Aorta (tissue), 5 donors: ENCODE measurements at places on chromosomes 4 and X. TPM values are rescaled to one million over a fixed set of nuclear protein-coding genes. Genes with fewer than 3 reads are reported as not detected.

NUDT10 gene
- 2.1 TPM for polyA plus RNA-seq

CFAP99 gene
- not detected for polyA plus RNA-seq

PPP1R2C gene
- polyA plus RNA-seq = not detected

DCAF12L2 gene
- polyA plus RNA-seq = not detected

ENAM gene
- not detected for polyA plus RNA-seq

RBM41 gene
- 5.6 TPM for polyA plus RNA-seq

- peak; percentile 92 for DNase-seq
- H3K36me3 ChIP-seq = no peaks in the 10 kb centered on the region
- peaks cover 7% of the 10 kb centered on the region for H3K4me1 ChIP-seq
- H3K4me3 ChIP-seq = no peak overlapping the region
- peak overlapping the region; percentile 94 for H3K27ac ChIP-seq
- no peaks in the 10 kb centered on the region for H3K27me3 ChIP-seq
These were observed 293.1 kb downstream of the CAMK2D start for GRCh38 chr4:113468165-113469022.

DNA sequence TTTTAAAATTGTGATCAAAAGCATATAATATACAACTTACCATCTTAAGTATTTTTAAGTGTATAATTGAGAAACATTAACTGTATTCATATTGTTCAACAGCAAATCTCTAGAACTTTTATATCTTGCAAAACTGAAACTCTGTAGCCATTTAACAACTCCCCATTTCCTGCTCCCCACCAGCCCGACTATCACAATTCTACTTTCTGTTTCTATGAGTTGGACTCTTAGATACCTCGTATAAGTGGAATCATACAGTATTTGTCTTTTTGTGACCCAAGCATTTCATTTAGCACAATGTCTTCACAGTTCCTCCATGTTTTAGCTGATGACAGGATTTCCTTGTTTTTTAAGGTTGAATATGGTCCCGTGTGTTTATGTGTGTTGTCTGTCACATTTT lies 106.0 kb downstream of the LRBA start:
- H3K27ac ChIP-seq = no peak overlapping the region
- no peaks in the 10 kb centered on the region for H3K4me1 ChIP-seq
- H3K36me3 ChIP-seq = no peaks in the 10 kb centered on the region
- no peak overlapping the region for H3K4me3 ChIP-seq
- no peaks in the 10 kb centered on the region for H3K27me3 ChIP-seq

GRCh38 chrX:38221391-38221929 lies 789 bp upstream of the SRPX start:
- H3K36me3 ChIP-seq = no peaks in the 10 kb centered on the region
- no peak overlapping the region for H3K4me3 ChIP-seq
- no peak overlapping the region for H3K27ac ChIP-seq
- no peaks in the 10 kb centered on the region for H3K4me1 ChIP-seq
- no peaks in the 10 kb centered on the region for H3K27me3 ChIP-seq
- DNase-seq = no peak

- no peak overlapping the region for H3K27ac ChIP-seq
- no peaks in the 10 kb centered on the region for H3K4me1 ChIP-seq
- no peak overlapping the region for H3K4me3 ChIP-seq
- no peaks in the 10 kb centered on the region for H3K27me3 ChIP-seq
- no peaks in the 10 kb centered on the region for H3K36me3 ChIP-seq
These were observed 3.5 kb downstream of the IBSP start for GRCh38 chr4:87802858-87803257.

- no peak overlapping the region for H3K27ac ChIP-seq
- DNase-seq = no peak
- H3K4me1 ChIP-seq = no peaks in the 10 kb centered on the region
- no peak overlapping the region for H3K4me3 ChIP-seq
These were observed 7.4 kb downstream of the DOK7 start for GRCh38 chr4:3470244-3471097.

DNA sequence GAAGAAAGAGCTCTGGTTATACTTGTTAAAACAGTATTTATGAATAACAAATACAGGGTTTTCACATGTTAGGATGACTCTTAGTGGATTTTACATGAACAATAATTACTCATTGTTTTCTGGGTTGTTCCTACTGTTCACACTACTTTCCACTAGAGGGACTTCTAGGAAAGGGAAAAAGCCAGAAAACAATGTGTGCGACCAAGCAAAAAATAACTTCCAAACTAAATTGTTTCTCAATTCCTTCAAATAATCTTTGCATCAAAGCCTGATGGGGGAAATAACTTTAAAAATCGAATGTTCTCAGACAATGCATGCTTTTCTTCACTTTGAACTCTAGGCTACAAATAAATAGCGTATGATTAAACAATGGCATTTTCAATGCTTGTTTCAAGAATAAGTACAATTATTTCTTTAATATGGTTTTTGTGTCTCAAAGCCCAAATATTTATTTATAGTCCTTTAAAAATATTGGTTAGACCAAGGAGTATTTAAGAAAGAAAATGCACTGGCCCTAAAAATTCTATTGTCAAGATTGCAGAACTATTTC lies 72.1 kb upstream of the ETNPPL start:
- DNase-seq = no peak
- H3K27ac ChIP-seq = no peak overlapping the region
- no peaks in the 10 kb centered on the region for H3K27me3 ChIP-seq

DNA sequence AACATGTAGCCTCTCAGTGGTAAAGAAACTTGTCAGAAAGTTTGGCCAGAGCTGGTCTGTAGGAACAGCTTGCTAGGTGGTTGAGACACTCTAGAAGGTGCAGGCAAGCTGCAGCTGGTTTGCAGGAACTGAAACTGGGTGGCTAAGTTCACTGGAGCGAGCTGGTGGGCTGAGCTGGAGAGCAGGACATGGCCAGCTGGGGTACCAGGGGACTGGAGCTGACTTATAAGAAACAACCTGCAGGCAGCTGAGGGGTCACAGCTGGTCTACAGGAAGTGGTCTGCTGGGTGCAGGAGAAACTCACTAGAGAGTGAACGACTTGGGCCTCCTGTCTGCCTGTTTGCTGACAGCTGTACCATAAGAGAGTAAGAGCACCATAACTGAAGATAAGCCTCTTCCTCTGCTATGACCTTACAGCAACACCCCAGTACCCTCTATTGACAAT lies 157.1 kb upstream of the LNX1 start:
- no peak overlapping the region for H3K4me3 ChIP-seq
- H3K4me1 ChIP-seq = no peaks in the 10 kb centered on the region
- H3K36me3 ChIP-seq = no peaks in the 10 kb centered on the region
- no peak for DNase-seq
- no peaks in the 10 kb centered on the region for H3K27me3 ChIP-seq

- no peaks in the 10 kb centered on the region for H3K27me3 ChIP-seq
- no peaks in the 10 kb centered on the region for H3K36me3 ChIP-seq
- H3K4me1 ChIP-seq = no peaks in the 10 kb centered on the region
- H3K4me3 ChIP-seq = no peak overlapping the region
- no peak for DNase-seq
These were observed 275.5 kb downstream of the CFAP299 start for GRCh38 chr4:80610845-80611677.

GRCh38 chr4:188551156-188551555 lies 411.9 kb downstream of the TRIML1 start:
- no peaks in the 10 kb centered on the region for H3K27me3 ChIP-seq
- H3K4me3 ChIP-seq = no peak overlapping the region
- no peak overlapping the region for H3K27ac ChIP-seq
- DNase-seq = no peak
- no peaks in the 10 kb centered on the region for H3K4me1 ChIP-seq

- H3K27ac ChIP-seq = no peak overlapping the region
- H3K36me3 ChIP-seq = no peaks in the 10 kb centered on the region
- H3K4me3 ChIP-seq = no peak overlapping the region
- DNase-seq = no peak
- no peaks in the 10 kb centered on the region for H3K27me3 ChIP-seq
- H3K4me1 ChIP-seq = no peaks in the 10 kb centered on the region
These were observed 65.2 kb downstream of the SLC4A4 start for GRCh38 chr4:71404049-71404448.

- DNase-seq = no peak
- H3K4me1 ChIP-seq = peaks cover 2% of the 10 kb centered on the region
- no peak overlapping the region for H3K27ac ChIP-seq
- H3K4me3 ChIP-seq = no peak overlapping the region
- H3K36me3 ChIP-seq = no peaks in the 10 kb centered on the region
- H3K27me3 ChIP-seq = no peaks in the 10 kb centered on the region
These were observed 120.4 kb downstream of the PCDH7 start for GRCh38 chr4:30840571-30840970.

DNA sequence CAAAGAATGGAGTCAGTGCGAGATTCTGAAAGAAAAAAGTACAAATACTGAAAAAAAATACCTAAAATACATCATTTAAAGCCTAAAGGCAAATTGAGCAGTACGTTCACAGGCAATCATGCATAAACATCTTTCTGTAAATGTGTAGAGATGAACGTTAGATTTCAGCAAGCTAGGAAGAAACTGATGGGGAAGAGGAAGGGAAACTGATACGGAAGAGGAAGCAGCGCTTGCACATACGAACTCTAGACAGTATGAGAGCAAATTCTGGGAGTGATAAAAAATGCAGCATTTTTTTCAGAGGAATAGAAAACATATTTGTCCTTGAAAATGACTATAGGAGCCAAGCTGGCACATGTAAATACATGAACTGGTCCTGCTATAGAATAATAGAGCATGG lies 9.4 kb downstream of the ANKRD50 start:
- DNase-seq = no peak
- H3K27ac ChIP-seq = no peak overlapping the region
- H3K4me1 ChIP-seq = no peaks in the 10 kb centered on the region
- no peaks in the 10 kb centered on the region for H3K36me3 ChIP-seq
- H3K27me3 ChIP-seq = no peaks in the 10 kb centered on the region
- H3K4me3 ChIP-seq = no peak overlapping the region

DNA sequence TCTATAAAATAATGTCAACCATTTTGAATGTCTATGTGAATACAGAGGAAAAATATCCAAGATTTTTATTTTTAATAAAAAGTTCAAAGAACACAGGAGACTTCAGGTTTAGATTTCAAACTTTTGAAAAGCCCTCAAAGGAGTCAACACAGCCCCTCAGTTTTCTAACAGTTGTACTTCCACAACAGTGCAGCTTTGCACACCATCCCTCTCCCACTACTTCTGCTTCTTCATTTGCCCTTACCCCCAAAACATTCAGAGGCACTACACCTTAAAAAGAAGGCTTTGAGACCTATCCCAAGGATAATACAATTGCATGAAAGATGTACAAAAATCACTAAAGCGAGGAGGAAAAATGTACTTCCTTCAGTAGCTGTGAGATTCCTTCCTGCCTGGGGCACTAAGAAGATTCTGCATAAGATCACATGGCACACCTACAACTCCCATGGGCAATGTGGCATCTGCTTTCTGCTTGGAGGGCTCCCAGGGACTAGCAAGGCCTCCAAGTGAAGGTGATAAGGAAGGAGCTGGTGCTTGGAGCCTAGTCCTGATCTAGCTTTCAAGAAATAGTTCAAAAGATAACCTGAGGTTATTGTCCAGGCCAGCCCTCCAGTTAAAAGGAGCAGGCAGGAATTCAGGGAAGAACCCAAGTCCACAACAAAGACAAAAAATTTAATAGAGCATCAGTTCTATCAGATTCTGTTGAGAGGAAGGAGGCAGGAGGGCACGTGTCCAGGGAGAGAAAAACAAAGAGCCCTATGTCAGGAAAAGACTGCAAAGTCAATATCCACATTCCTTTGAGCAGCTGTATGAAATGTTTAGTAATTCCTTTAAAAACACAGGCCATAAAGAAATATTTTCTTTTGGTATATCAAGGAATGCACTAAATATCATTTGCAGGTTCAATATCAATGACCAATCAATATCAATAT lies 19.1 kb downstream of the ARAP2 start:
- H3K4me3 ChIP-seq = no peak overlapping the region
- H3K4me1 ChIP-seq = no peaks in the 10 kb centered on the region
- H3K27ac ChIP-seq = no peak overlapping the region
- H3K27me3 ChIP-seq = no peaks in the 10 kb centered on the region
- H3K36me3 ChIP-seq = no peaks in the 10 kb centered on the region
- DNase-seq = no peak

- H3K36me3 ChIP-seq = peaks cover 1% of the 10 kb centered on the region
- DNase-seq = no peak
- peak overlapping the region; percentile 73 for H3K27ac ChIP-seq
- H3K27me3 ChIP-seq = no peaks in the 10 kb centered on the region
These were observed 94.4 kb downstream of the ARHGAP10 start for GRCh38 chr4:147826288-147826646.

- peaks cover 11% of the 10 kb centered on the region for H3K36me3 ChIP-seq
- H3K27ac ChIP-seq = no peak overlapping the region
- no peaks in the 10 kb centered on the region for H3K4me1 ChIP-seq
- no peak for DNase-seq
- no peak overlapping the region for H3K4me3 ChIP-seq
These were observed 29.9 kb downstream of the BOD1L1 start for GRCh38 chr4:13597604-13598003.

DNA sequence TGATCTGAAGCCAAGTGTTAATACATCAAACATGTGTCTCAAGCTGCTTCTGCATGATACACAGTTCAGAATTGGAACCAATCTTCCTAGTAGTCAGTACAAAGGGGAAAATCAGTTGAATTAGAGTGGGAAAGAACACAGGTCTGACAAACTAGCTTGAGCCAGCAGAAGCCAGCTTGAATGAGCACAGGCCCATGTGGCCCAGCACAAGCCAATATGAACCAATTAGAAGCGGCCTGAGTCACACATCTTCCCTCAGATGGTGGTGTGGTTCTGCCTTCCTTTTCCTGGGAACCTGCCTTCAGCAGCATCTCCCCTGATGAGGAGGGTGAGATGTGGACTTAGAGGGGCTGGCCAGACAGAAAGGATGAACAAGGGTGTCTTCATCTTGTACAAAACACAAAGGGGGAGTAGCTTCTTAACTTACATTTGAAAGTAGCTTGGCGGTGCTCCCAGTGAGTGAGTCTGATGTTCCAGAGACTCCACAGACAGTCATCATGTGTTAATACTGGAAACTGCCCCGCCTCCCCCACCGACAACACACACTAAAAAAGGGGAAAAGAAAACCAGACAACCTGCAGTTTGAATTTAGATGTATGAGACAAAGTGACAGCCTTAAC lies 72.0 kb downstream of the FRMPD4 start:
- H3K27ac ChIP-seq = no peak overlapping the region
- peak; percentile 51 for DNase-seq
- H3K4me1 ChIP-seq = no peaks in the 10 kb centered on the region
- no peaks in the 10 kb centered on the region for H3K36me3 ChIP-seq

GRCh38 chr4:76447393-76447851 lies 12.4 kb downstream of the SHROOM3 start:
- H3K4me1 ChIP-seq = no peaks in the 10 kb centered on the region
- H3K27me3 ChIP-seq = no peaks in the 10 kb centered on the region
- no peaks in the 10 kb centered on the region for H3K36me3 ChIP-seq

DNA sequence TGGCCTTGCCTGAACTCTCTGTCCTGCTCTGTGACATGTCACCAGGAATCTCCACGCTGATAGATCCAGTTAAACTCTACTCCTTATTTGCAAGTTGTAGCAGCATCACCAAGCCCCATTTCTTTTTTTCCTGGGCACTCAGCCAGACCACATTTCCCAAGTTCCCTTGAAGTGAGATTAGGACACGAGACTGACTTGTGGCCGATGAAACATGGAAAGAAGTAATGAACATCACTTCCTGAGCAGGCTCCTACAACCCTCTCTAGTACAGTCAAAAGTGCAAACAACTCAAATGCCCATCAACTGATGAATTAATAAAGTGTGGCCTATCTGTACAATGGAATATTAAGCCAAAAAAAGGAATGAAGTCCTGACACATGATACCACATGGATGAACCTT lies 74.6 kb downstream of the MAP3K15 start:
- DNase-seq = no peak
- H3K27ac ChIP-seq = no peak overlapping the region
- no peaks in the 10 kb centered on the region for H3K36me3 ChIP-seq
- no peaks in the 10 kb centered on the region for H3K27me3 ChIP-seq
- H3K4me1 ChIP-seq = no peaks in the 10 kb centered on the region
